DMS79 (cell line): ENCODE measurements at places on chromosomes 6 and 20.

- no peak for DNase-seq
These were observed 29.0 kb downstream of the HNF4A start for GRCh38 chr20:44384423-44385027.

GRCh38 chr6:38871741-38872568 lies 156.8 kb downstream of the DNAH8 start:
- DNase-seq = no peak

DNA sequence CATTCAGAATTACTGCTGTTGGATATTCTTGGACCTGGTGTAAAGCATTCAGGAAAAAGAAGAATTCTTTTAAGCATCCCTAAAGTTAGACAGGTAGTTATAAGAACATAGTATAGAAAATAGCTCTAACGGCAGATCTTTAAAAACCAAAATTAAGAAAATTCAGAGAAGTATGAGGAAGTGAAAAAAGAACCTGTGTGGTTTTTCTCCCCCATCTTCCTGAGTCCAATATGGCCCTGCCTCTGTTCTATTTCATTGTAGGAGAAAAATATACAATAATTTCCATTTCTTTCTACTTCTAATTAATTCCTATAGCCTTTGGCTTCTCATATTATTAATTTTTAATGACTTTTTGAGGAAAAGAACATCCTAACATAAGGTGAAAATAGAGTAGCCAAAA lies 47.1 kb downstream of the FHL5 start:
- no peak for DNase-seq

GRCh38 chr6:48057601-48058000 lies 53.4 kb downstream of the PTCHD4 start:
- DNase-seq = no peak

DNA sequence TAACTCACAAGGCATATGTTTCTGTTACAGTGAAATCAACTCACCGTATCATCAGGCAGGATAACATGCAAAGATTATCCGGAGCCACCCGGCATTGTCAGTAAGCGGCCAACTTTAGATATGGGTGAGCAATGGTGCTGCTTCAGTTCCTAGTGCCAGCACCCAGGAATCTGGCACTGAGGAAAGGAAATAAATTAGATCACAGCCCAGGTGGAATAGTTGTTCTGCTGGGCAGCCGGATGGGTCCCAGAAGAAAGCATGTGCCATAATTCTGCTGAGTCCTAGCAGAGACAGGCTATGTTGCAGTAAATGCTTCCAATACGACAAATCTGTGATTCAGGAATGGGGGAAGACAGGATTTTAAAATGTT lies 183.6 kb upstream of the SPTLC3 start:
- no peak for DNase-seq

DNA sequence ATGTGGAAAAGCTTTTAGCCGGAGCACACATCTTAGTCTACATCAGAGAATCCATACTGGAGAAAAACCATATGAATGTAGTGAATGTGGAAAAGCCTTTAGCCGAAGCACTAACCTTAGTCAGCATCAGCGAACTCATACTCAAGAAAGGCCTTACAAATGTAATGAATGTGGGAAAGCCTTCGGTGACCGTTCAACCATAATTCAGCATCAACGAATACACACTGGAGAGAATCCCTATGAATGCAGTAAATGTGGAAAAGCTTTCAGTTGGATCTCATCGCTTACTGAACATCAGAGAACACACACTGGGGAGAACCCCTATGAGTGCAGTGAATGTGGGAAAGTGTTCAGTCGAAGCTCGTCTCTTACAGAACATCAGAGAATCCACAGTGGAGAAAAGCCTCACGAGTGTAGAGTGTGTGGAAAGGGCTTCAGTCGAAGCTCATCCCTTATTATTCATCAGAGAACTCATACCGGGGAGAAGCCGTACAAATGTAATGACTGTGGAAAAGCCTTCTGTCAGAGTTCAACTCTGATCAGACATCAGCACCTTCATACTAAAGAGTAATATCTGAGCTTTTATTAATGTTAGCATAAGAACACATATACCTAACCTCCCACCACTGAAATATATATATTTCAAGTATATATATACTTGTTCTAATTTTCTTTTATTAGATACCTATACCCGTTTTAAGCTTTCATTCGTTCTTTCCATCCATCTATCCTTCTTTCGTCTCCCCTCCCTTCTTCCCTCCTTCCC lies 12.5 kb downstream of the ZNF391 start:
- DNase-seq = no peak

- DNase-seq = no peak
These were observed 60.8 kb downstream of the DNAH8 start for GRCh38 chr6:38775870-38776269.
